Activated T-helper 1 cell treated with anti-CD3 and anti-CD28 coated beads, Interleukin-12 subunit alpha, Interleukin-12 subunit beta, Interleukin-2, Interleukin-4 antibody, amounts not matched to agents 30 ng/mL and 10 ng/mL and 1 ng/mL, durations not matched to agents 14 hours and 24 hours and 36 hours (primary cell): ENCODE measurements at places on chromosomes 4 and X. TPM values are rescaled to one million over a fixed set of nuclear protein-coding genes. Genes with fewer than 3 reads are reported as not detected.

DNA sequence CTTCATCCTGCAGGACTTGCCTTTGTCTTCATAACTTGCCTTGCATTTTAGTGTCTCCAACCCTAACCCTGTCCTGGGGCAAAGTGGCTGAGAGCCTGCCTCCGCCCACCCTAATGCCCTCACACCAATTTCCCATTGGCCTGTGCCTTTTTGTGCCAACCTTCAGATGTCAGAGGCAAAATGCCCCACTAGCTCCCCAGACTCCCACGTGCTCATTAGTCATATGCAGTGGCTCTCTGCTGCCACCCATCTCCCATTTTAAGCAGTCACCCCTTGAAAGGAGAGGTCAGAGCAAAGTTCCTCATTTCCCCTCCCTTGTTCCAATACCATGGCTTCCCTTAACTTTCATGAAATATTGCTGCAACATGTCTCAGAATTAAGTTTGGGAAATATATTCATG is 74.8 kb upstream of the PASD1 start:
- no peak for DNase-seq

DNA sequence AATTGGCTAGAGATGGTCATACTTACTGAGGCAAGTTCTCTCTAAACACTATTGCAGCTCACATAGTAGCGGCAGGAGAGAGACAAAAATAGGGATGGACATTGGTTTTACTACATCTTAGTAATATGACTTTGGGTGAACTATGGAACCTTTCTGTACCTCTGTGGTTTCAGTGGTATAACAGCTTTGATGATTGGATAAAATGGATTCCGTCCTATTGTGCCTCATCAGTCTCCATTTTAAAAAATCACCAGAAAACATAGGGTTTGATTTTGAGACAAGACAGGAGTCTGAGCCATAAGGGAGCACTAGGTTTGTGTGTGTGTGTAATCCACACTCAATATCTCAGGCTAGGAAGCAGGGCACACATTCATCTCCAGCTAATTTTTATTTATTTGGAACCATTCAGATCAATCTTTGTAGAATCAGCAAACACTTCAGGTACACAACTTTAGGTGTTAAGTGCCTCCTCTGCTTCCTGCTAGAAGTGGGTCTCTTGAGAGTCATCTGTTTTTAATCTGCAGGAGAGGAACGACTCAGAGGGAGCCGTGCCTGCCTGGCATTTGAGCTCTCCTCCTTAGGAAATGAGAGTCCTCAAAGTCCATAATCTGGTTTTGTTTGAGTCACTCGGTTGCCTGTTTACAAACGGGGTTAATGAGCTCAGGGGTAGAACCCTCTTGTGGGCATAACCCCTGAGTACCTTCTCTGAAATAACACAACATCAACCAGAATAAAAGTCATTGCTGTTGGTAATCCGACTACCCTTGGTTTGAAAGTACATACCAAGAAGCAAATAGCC is 238.5 kb upstream of the BOD1L1 start:
- DNase-seq = no peak

DNA sequence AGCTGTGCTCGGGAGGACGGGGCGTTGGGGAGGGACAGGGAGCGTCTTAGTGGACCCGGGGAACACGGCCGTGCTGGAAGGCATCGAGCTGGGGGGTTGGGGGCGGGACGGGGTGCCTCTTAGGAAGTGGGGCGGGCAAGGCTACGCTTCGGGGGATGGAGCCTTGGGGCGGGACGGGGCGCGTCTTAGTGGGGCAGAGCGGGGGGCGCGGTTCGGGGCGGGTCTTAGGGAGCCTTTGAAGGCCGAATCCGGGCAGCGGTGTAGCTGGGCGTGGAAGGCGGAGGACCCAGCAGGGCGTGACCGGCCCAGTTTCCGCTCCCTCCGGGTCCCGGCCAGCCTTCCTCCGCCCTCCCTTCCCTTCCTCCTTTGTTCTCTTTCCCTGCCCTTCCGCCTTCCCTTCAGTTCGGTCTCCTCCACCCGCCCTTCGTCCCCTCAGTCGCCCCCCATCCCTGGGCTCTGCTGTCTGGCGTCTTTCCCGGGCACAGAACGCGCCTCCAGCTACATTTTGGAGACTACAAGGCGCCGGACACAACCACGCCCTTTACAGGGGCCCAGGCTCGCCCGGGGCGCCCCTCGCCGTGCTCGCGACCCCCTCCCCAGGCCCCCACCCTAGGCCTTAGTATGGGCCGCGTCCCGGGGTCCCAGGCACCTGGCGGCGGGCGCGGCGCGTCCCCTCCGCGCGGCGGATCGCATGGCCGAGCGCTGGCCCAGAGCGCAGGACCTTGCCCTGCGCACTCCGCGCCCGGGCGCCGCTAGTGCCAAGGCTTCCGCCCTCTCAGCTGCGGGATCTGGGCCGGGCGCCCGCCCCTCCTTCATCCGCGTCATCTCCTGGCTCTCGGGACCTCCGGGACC is at the start of gene ARSD:
Gene ARSD, minus strand, starts transcription at position 757 of the 852 bp plus-strand sequence. Its CDS starts 64 bp downstream, at position 693.
- peak; percentile 19 for DNase-seq

Gene HTN1
- not detected in 2 replicates for total RNA-seq

DNA sequence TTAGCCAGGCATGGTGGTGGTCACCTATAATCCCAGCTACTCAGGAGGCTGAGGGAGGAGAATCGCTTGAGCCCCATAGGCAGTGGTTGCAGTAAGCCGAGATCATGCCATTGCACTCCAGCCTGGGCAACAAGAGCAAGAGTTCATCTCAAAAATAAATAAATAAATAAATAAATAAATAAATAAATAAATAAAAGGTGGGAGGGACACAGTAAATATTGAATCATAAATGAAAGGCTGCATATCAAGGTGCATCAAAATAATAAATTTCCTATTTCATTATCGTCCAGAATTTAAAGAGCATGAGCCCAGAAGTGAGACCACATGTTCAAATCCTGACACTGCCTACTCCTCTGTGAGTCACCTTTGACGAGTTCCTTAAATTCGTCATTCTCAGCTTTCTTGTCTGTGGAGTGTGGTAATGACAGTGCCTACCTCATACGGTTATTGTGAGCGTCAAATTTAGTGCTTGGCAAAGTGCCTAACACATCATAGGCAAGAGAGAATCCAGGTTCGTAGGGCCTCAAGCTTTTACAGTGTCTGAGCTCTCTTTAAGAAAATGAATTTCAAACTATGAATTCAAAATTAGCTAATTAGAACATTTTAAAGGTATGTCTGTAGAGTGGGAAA is 49.9 kb downstream of the IL15 start:
- no peak for DNase-seq

GRCh38 chr4:155995069-155995468 is 41.4 kb upstream of the CTSO start:
- DNase-seq = no peak

Gene RTL9
- total RNA-seq = not detected in 2 replicates

Gene HTN3
- total RNA-seq = not detected in 2 replicates

DNA sequence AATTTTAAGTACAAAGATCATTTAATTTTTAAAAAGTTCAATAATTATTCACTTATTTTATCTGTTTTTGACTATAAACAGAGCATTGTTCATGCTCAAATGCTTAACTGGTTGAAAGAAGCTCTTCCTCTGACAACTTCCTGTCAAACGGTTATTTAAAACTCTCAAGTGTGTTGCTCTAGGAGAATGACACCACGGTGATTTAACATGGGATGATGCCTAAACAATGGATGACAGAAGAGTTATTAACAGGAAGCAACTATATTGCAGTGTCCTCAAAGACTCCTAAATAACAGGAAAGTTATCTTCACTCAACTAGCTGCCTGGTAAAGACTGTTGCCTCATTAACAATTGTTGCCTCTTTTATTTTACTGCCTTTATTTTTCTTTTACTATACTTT is 509.6 kb downstream of the PACRGL start:
- DNase-seq = no peak

GRCh38 chr4:74117024-74117534 is 18.1 kb upstream of the CXCL2 start:
- no peak for DNase-seq

DNA sequence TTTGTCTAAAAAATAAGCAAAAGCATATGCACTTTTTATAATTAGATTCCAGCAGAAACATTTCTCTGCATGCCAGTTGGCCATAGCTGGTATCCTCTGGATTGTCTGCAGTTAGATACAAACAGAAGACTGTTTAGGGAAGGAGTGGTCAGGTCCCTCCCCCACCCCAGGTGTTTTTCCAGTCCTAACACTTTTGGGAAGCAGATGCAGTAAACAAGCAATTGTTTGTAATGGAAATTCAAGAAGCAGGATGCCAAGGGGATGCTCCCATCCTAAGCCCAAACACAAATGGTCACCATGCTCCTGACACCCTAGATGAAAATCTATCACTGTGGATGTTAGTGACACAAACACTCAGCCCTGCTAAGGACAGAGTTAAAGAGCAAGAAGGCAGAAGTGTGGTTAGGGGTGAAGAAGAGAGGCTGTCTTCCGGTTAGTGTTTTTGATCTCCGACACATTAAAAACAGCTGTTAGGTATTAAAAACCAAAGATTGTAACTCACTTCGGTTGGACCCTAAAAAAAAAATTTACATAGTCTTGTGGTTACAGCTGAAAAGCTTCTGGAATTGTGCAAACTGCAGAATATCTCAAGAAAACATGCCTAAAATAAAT is 7.9 kb downstream of the LEF1 start:
- DNase-seq = no peak

Gene STATH
- not detected in 2 replicates for total RNA-seq

Gene RAB41
- not detected in 2 replicates for total RNA-seq

DNA sequence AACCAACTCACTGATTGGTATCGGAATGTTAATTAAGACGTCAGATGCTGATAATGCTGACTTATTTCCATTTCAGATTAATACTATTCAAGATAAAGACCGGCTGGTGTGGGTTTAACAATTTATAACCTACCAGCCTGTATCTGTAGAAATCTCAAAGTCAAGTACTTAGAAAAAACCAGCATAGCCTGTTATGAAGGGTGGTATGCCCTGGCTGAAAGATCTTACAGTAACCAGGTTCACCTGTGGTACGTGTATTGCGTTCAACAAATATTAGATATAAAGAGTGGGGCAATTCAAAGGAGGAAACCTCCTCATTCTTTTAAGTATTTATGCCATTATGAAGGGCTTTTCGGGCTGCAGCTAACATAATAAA is 240.8 kb upstream of the ANXA3 start:
- DNase-seq = no peak

DNA sequence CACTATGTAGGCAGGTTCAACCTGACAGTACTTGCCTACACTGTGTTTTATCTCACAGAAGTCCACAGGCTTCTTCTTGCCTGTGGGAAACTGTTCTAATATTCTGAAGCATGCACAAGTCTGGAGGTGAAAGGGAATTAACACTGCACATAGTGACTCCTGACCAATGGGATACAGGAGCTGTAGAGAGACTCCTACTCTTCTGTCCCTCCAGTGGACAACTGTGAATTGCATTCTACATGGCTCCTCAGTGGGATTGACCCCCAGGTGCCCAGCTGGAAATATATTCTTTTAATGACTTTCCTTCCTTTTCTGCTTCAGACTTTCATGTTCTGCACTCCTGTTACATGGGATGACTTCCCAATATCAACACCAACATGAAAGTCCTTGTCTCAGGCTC is 8.2 kb upstream of the YIPF6 start:
- no peak for DNase-seq

- DNase-seq = no peak
Observed at GRCh38 chrX:44228621-44229020, 114.9 kb downstream of the EFHC2 start.

Gene WAS
- 106 and 122 TPM in 2 replicates for total RNA-seq

Gene PPBP
- total RNA-seq = not detected in 2 replicates

- DNase-seq = no peak
Observed at GRCh38 chr4:189786447-189786846, 154.2 kb upstream of the FRG1 start.

DNA sequence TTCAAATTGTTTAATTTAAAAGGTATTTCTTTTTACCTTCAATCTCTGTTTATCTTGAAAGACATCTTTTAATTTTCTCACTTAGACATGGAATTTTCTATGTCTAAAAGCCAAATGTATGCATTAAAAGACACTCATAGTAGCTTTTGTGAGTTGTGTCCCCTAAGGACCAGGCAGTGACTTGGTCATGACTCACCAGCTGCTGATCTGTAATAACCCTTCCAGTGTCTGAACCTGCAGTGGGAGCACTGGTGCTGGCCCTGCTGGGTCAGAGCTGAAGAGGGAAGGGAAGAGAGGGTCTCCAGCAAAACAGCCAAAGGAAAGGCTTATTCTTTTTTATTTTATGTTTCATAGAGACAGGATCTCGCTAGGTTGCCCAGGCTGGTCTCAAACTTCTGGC is 31.1 kb upstream of the SH3D19 start:
- no peak for DNase-seq

GRCh38 chrX:50393902-50394301 is 76.7 kb downstream of the DGKK start:
- no peak for DNase-seq

DNA sequence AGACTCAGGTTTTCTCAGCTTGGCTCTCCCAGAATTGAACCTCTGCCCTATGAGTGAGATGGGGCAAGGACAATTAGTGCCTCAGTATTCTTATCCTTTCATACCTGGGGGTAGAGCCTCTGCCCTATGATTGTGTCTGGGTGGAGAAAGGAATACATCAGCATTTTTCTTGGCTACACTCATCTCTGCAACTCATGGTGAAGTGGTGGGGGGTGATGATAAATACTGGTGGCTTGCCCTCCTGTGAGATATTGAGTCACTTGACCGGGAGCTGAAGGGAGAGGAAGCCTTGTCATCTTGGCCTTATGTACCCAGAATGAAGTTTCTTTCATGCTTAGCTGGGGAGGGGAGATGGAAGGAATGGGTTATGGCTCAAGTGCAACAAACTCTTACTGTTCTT is 71.3 kb upstream of the ENOX2 start:
- no peak for DNase-seq

Gene INTS12
- 18.7 and 22.4 TPM in 2 replicates for total RNA-seq
